ENCODE measurements at places on chromosomes 11 and 22.

GRCh38 chr11:19988598-19988997, 171.7 kb downstream of the DBX1 start:
- no peak for DNase-seq

DNA sequence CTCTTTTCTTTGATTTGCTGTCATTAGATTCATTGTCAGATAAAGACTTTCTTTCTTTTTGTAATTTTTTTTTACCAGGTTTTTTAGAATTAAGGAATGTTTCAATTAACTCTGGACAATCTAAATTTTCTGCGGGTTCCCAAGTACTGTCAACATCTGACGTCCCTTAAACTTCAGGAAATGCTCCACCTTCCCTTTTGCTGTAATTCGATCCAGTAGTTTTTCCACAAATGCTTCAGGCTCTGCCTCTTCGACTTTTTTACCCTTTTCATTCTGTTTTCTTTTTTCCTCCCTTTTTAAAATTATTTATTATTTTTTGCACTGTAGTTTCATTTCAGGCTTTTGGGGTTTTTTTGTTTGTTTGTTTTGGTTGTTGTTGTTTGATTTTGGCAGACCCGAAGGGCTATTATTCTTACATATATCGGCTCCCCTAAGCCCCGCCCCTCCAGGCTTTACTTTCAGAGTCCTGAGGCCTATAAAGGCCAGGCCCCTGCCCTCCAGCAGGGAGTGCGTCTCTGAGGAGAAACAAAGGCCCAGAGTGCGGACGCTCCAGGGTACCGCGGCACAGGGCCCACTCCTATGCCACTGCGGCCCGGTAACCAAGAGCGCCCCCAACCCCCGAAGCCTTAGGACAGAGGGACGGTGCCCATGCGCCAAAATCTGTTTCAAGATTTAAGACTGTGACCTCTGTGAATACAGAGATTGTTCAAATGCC, 116.4 kb downstream of the TYR start:
- DNase-seq, result no peak

DNA sequence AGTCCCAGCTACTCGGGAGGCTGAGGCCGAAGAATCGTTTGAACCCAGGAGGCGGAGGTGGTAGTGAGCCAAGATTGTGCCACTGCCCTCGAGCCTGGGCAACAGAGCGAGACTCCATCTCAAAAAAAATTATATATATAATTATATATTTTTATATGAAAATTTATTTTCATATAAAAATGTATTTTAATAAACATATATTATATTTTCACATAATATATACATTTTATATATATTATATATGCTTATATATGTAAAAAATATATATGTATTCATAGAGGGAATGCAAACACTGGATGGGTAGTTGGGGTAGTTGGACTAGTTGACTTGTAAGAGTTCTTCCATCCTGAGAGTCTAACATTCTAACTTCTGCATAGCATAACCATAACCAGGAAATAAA, 20.3 kb downstream of the DEUP1 start:
- DNase-seq, result no peak

- no peak for DNase-seq
Observed at GRCh38 chr11:30348035-30348434, 25.1 kb downstream of the ARL14EP start.

DNA sequence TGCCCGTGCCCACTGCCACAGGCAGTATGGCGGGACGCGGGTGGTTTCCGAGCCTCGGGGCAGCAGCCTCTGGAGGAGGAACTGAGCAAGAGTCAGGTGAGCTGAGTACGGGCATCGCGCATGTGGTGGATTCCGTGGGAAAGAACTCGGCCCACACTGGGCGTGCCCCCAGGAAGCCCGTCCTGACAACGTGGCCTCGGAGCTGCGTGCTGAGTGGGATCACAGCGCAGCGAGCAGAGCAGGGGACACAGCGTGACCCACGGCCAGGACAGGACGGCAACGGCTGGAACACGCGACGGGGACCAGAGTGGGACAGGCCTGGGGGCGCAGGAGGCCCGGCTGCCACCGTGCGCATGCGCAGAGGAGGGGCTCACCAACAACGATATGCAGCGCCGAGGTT, 36.8 kb downstream of the CERK start:
- DNase-seq, result no peak

GRCh38 chr11:100863080-100863581, 176.0 kb downstream of the ARHGAP42 start:
- DNase-seq, result peak; percentile 85

Measured in NCI-H524 (cell line).